ENCODE measurements at places on chromosomes 6 and 20.

DNA sequence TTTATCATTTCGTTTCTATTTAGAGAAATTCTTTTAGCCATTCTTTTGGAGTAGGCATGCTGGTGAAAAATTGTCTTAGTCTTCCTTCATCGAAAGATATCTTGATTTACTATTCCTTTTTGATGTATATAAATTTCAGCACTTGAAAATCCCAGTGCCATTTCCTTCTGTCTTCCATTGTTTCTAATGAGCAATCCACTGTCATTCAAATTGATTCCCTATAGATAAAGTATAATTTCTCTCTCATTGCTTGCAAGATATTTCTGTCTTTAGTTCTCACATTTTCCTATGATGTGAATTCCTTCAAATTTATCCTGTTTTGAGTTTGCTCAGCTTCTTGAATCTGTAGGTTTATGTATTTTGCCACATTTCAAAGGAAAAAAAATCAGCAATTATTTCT lies 251.1 kb upstream of the CHD6 start:
- no peak for DNase-seq

DNA sequence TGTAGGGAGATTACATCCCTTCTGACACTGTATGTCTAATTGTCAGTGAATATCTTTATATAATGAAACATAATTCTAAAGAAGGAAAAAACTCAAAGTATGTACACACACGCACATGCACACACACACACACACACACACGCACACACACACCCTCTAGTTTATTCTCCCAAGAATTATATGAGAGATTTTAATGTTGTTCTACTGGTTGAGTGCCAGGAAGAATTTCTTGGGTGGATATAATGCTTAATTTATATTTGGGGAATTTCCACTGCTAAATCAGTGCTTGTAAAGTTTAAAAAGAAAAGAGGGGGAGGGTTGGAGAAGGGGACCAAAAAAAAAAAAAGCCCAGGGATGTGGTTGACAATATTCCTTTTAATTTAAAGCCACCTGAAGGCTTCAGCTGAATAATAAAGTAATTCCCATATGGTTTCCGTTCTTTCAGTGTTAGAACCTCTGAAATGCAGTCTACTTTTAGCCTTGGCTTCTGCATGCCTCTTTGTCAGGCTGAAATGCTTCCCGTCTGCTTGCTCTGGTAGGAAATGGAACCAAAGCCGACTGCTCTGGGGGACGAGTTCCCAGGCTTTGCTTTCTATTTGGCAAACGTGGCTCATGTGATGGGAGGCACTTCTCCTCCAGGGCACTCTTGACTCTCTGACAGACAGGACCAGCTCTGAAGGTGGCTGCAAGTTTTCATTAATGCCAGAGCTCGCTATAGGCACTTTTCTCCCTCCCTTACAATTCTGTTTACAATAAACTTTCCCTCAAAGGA lies 225.4 kb downstream of the PRL start:
- no peak for DNase-seq

DNA sequence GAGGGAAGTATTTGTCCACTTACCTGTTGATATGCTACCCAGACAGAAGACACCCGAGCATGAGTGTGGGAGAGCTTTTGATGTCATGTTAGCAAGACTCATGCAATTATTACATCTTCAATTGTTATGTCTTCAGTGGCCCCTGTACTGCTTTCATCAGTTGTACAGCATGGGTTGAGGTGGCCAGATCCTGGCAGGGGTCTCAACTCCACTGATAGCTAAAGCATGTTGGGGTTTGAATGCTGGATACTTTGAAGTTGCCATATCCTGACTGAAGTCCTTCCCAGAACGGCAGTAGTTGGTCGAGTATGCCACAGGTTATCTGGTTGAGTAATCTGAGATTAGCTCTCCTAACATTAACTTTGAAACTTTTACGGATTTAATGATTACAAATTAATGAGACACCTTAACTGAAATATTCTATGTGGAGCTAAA lies 46.7 kb downstream of the LRRN4 start:
- DNase-seq = no peak

- DNase-seq = no peak
Observed at GRCh38 chr20:25571240-25571639, 14.1 kb downstream of the NINL start.
